ENCODE measurements at places on chromosomes 2 and 18. TPM values are rescaled to one million over a fixed set of nuclear protein-coding genes. Genes with fewer than 3 reads are reported as not detected.

GRCh38 chr2:28102455-28102874 lies 211.9 kb downstream of the BABAM2 start:
- no peak for DNase-seq

DNA sequence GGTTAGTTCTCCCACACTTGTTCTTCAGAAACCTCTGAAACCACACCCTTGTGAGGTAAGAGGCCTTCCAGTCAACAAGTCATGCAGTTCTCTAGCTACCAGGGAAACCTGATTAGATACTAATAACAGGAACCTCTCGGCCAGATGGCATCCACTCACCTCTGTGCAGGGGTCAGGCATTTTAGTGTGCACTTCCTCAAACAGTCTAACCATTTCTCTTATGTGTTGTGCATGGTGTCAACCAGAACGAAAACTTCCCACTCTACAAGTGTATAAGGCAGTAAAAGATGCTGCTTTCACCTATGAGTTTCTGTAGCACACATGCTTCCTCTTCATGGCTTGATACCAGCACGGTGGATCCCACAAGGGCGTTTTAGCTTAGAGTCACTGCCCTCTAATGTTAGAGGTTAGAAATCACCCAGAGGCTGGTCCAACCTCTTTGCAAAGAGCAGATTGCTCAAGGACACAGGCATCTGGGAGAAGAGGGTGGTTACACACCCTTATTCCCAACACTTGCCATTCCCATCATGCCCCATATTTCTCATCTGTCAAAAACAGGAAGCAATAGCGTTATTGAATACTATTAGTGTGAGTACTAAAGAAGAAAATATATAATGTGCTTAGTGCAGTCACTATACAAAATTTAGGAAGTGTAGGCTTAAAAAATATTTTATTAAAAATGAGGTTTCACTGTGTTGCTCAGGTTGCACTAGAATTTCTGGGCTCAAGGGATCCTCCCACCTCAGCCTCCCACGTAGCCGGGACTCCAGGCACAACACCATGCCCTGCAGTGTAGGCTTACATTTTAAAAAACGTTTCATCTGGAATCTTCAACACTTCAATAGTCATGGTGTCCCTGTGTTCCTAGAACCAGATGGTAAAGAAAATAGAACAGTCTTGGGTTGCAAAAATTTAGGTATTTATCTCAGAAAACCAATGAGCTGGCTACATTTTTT lies 34.5 kb upstream of the RAB31 start:
- no peak for DNase-seq

DNA sequence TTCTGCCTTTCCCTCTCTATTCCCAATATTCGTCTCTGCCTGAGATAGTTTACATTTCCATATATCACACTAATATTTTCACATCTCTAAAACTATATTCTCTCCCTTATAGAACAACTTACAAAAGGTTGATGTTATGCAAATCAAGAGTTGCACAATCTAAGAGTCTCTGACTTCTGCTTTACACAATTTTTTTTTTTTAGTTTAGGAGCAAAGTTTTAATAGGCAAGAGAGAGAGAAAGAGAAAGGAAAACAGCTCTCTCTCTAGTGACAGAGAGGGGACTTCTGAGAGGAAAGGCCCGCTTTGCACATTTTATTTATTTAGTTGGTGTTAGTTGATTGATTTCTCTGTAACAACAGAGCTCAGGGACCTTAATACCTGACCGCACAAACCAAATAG lies 380.2 kb downstream of the TXNL1 start:
- no peak for DNase-seq

GRCh38 chr18:13175266-13175665 lies 43.3 kb upstream of the LDLRAD4 start:
- no peak for DNase-seq

DNA sequence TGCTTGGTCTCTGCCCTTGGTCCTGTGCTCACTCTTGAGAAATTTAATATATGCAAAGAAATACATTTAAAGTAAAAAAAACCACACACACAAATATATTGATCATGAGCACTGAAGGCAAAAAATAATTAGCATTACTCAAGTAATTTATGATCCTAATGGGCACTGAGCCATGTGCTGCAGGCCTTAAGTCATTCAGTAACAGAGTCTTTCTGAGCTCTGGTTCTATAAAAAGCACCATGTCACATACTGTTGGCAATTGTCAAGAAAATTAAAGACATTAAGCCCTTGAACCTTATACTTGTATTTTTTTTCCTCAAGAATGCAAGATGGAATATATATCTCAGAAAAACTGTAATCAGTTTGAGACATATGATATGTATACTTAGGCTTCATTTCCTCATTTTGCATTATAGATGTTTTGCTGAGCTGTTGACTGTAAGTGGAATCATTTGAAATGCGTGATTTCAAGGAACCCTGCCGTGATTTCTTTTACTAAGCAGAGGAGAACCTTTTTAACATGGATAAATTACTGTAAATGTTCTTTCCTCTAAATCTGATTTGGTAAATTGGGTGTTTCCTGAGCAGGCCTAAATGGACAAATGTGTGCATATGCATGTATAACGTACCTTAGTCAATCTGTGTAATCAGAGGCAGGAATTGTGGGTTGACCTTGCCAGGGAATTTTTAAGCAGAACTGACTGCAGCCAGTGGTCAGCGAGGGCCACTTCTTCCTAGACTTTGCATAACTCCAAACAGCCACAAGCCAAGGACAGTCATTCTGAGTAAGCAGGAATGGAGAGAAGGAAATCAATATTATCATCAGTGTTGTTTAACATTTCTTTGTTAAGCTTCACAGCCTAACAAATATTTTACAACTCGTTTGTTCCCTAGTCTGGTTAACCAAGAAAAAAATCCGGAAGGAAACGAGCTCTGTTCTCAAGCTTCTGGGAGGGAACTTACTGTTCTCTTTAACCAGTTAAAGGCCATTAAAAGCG lies 191.5 kb upstream of the ATP5MC3 start:
- no peak for DNase-seq

GRCh38 chr2:238985931-238986446 lies 138.1 kb downstream of the TWIST2 start:
- DNase-seq: no peak

DNA sequence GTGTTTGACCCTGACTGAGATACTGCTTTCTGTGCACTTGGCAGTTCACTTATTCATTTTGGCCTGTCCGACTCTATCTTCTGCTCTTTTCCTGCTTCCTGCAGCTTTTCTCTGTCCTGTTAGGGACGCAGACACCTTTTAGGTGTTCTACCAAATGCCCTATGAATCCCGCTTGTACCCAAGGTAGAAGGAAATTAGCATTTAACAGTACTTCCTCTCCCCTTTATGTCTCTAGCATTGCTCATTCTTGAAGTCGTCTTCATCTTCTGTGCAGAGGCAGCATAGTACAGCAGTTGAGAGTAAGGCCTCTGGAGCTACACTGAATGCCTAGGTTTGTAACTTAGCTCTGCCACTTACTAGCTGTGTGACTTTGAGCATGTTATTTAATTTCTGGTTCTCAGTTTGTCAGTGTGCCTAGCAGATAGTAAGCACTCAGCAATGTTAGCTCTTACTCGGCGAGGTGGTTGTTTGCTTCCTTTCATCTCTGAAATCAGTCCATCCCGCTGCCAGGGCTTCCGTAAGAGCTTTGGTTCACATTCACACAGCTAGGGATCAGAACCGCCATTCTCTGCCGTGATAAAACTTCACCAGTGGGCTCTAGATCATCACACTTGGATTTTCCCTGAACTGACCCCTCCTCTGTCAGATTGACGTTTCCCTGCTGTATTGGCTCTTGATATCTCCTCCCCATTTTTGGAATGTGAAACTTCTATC lies 1.4 kb downstream of the CCT7 start:
- DNase-seq: no peak

GRCh38 chr2:113757138-113757657 lies 756 bp upstream of the SLC35F5 start:
- no peak for DNase-seq

GRCh38 chr18:59959073-59959472 lies 59.3 kb downstream of the PMAIP1 start:
- no peak for DNase-seq

DNA sequence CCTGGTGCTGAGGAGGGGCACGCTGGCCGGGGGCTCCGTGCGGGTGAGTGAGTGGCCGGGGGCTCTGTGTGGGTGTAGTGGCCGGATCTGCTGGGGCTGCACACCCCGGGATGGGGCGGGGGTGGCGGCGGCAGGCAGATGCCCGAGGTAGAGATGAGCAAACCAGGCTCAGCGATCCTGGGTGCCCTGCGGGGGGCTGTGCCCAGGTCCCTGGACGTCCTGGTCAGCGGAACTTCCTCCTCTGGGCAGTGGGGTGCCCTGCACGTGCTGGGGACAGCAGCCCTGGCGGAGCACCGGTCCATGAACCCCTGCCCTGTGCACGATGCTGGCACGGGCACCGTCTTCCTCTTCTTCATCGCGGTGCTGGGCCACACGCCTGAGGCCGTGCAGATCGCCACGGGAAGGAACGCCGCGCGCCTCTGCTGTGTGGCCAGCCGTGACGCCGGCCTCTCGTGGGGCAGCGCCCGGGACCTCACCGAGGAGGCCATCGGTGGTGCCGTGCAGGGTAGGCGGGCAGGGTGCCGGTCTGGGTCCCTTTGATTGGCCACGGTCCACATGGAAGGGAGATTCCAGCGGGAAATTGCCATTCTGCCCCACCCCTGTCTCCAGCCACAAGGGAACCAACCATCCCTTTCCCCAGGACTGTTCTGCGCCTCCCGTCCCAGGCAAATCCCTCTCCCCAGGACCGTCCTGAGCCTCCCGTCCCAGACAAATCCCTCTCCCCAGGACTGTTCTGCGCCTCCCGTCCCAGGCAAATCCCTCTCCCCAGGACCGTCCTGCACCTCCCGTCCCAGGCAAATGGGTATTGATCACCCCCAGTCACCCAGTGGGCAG lies 5.9 kb downstream of the NEU4 start:
- DNase-seq: peak; percentile 19

- no peak for DNase-seq
Observed at GRCh38 chr2:172288603-172289002, 138.8 kb upstream of the ITGA6 start.

DNA sequence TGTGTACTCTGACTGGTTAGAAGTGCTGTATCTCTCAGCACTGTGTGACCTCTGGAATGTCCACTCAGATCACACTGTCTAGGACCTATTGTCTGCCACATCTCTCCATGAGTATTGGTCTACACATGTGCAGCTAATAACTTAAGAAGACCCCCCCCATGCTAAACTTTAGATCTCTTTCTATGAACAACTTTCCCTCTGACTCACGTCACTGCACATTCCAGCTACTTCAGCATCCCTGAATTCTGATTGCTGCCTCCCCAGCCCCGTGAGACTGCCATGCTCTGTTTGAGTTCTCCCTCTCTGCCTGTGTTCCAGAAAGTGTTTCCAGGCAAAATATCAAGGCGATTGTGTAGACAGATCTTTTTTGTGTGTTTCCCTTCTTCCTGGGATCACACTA lies 41.8 kb downstream of the RAPGEF4 start:
- no peak for DNase-seq

DNA sequence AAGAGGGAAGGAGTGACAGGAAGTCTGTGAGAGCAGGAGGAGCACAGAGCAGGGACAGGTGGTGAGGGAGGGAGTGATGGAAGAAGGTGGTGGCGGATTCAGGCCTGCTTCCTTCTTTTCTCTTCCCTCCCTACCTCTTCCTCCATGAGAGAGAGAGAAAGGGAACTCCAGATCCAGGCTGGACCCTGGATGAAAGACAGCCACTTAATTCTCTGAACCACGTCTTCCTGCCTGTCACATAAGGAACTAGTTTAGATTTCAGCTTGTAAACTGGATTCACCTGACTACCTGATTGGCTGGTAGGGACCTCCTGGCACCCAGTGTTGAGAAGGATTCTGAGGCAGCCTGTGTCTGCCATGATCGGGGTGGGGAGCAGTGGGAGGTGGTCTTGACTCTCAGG lies 48.9 kb downstream of the PAX8 start:
- DNase-seq: no peak

GRCh38 chr2:151902829-151903228 lies 74.6 kb upstream of the ARL5A start:
- no peak for DNase-seq

- no peak for DNase-seq
Observed at GRCh38 chr18:29154196-29154757, 977.3 kb upstream of the CDH2 start.

GRCh38 chr18:69727912-69728572 lies 219.6 kb downstream of the CD226 start:
- DNase-seq: no peak

- DNase-seq: no peak
Observed at GRCh38 chr2:88451811-88452564, 505 bp downstream of the FOXI3 start.

- peak; percentile 84 for DNase-seq
Observed at GRCh38 chr2:229586746-229587705, 127.3 kb downstream of the DNER start.

Gene NEURL3
- not detected for total RNA-seq

Gene IFIH1
- total RNA-seq: 11.4 TPM

Gene DYNAP
- not detected for total RNA-seq

Gene KLHL41
- total RNA-seq: 92.0 TPM

Gene CAPN13
- total RNA-seq: not detected

Gene PIGN
- total RNA-seq: 18.2 TPM

Gene ATP8B1
- 14.9 TPM for total RNA-seq

Gene REEP1
- total RNA-seq: 22.5 TPM
